Dermis microvascular lymphatic vessel endothelial cell (primary cell): ENCODE measurements at places on chromosomes 13 and 19. TPM values are rescaled to one million over a fixed set of nuclear protein-coding genes. Genes with fewer than 3 reads are reported as not detected.
A peak's percentile ranks its signal among the peaks of the same experiment; 100 is the strongest.

DNA sequence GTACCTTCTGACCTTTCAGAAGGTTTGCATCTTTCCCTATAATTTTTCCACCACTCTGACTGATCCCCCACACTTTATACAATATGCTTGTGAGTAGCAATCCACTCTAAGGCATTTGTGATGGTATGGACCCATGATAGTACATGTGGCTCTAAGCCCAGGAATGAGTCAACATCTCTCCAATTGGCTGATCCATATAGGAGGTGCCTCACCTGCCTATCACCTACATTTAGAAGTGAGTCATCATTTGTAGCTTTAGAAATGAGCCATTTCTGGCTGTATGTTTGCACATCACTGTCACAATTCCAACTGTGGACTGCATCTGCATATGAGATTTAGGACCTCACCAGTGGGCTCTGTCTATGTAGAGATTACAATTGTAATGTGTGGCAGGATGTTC, 133.1 kb upstream of the ZNF91 start:
- DNase-seq, result no peak

The DMRTC2 gene
- total RNA-seq, result not detected in 2 replicates

GRCh38 chr19:31354799-31355664, 5.8 kb upstream of the TSHZ3 start:
- no peak for DNase-seq

The ZNF285 gene
- total RNA-seq, result 1.2 and 1.8 TPM in 2 replicates

- peak; percentile 81 for DNase-seq
Observed at GRCh38 chr19:41298348-41298964, 11.5 kb upstream of the CCDC97 start.

GRCh38 chr19:54633401-54633800, 3.1 kb downstream of the LILRB1 start:
- no peak for DNase-seq

The NANOS3 gene
- total RNA-seq, result 0.25 TPM in 1 of 2 replicates, not detected in the other

The TEX101 gene
- total RNA-seq, result not detected in 2 replicates

The LAIR1 gene
- not detected in 2 replicates for total RNA-seq

The CABP5 gene
- total RNA-seq, result not detected in 2 replicates

- no peak for DNase-seq
Observed at GRCh38 chr13:95457294-95457693, 95.2 kb upstream of the CLDN10 start.

DNA sequence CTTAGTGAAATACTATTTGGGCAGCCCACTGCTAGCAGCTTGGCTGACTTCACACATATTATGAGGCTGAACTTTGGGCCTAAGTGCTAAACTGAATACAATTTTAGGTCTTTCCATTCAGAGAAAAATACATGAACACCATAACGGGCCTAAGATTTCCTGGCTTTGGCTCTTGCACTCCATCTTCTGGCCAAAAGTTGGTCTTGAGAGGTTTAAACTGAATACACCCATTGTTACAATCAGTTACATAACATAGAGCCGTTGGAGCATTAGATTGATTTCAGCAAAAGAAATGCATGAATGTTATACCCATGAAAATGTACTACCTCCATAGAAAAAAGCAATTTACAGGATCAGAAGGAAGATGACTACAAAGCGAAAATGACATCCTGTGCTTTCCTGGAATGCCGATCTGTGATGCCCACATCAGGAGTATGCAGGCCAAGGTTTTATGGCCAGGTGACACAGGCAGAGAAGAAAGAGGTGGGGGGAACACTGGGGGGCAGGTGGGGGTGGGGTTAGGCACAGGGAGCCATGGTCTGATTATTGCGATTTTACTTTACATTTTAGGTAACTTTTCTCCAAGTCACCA, 11.1 kb upstream of the SHISA2 start:
- peak; percentile 48 for DNase-seq

DNA sequence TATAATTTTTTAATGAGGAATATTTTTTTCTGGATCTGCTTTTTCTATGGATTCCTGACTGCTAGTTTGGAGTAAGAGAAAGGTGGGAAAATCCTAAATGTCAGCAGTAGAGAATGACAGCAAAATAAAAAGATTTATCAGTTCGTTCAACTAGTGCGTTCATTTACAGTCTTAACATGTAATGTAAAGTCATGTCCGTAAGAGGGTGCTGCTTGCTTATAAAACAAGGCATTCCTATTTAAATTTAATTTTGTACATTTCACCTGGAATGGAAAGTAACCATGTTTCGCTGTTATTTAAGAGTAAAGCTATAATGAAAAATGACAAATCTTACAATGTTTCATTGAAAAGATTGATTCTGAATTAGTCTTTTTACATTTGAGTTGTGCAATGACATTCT, 76.6 kb downstream of the ZMYM2 start:
- no peak for DNase-seq

The SLC27A1 gene
- total RNA-seq, result 13.2 and 22.4 TPM in 2 replicates

GRCh38 chr19:13066933-13067807, 35.5 kb downstream of the LYL1 start:
- no peak for DNase-seq

GRCh38 chr19:6127716-6128335, 7.6 kb upstream of the ACSBG2 start:
- no peak for DNase-seq

DNA sequence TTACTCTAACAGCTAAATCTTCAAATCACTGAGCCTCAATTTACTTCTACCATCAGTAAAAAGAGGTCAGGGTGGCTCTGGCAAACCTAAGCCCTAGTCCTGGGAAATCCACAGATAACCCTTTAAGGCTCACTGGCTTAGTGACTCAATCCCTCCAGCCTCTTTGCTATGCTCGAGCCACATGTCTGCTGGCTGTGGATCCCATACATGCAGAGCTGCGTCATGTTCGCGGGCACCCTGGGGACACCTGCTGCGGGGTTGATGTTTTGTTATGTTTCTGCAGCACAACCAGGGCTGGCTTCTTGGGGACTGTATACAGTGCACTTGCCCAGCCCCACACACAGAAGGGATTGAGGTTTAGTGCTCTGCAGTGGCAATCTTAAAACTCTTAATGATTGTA, 41.6 kb upstream of the C13orf42 start:
- no peak for DNase-seq

GRCh38 chr19:883661-884211, 9.3 kb downstream of the MED16 start:
- no peak for DNase-seq

DNA sequence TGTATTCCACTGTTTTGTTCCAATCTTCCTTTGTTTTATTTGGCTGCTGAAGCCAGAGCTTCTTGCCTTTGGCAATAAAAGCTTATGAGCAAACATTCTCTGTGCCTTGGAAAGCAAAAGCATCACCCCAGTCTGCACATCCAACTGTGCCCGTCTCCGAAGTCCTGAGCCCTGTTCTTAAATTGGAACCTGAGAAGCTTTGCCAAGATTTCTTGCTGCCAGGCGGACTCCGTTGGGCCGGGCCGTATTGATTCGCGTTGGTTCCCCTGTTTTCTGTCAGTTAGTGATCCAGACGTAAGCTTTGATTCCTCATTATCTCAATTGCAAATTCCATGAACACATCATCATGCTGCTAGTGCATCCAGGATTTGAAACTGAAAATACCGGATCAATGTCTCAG, 793.0 kb downstream of the OLFM4 start:
- no peak for DNase-seq

The HSH2D gene
- total RNA-seq, result not detected in 2 replicates

DNA sequence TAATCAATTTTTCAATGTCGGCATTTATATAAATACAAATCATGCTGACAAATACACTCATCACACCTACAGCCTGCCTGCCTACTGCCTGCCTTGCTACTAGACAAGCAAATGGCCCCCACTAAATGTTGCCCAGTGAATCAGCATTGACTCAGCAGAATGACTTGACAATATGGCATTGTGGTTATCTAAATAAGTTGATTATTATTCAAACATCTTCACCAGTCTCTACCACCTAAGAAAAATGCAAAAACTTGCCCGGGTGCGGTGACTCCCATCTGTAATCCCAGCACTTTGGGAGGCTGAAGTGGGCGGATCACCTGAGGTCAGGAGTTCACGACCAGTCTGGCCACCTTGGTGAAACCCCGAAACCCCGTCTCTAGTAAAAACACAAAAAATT, 296.1 kb downstream of the PCDH9 start:
- no peak for DNase-seq

GRCh38 chr19:13929340-13929739, 8.9 kb downstream of the PODNL1 start:
- DNase-seq, result no peak

GRCh38 chr13:96388598-96388997, 298.7 kb downstream of the HS6ST3 start:
- DNase-seq, result no peak

The IL11 gene
- under 0.01 and 0.13 TPM in 2 replicates for total RNA-seq

DNA sequence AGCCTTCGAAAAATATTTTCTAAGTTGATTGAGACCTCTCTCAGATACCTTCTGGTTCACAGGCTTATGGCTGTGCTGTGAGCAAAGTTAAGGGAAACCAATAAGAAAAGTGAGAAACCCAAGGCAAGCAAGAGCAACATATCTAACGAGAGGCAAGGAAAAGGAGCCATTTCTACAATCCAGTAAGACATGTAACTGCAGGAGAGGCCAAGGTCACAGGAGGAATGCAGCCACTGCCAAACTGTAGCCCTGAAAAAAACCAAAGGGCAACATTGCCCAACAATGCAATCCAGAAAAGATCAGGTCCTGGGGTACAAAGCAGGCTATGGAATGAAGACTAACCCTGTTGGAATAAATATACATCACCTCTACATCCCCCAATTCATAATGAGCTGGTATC, 21.3 kb downstream of the SCGB2B2 start:
- DNase-seq, result no peak

DNA sequence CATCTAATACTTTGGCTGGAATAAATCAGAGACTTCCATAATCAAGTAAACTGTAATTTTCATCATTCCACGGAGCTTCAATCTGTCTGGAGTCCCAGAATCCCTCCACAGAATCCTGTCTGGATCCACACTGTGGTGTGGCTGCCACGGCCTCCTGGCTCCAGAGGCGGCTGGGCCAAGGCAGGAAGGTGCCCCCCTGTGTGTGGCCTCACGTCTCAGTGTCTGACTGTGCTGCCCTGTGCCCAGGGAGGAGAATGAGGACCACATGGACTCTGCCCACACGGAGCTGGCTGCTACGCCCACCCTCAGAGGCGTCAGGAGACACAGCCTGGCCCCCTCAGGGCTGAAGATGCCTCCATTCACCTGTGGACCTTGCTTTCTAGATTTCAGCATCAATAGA, 12.2 kb upstream of the ZNF135 start:
- DNase-seq, result no peak

GRCh38 chr13:71863254-71863865, 3.6 kb downstream of the DACH1 start:
- DNase-seq, result no peak

GRCh38 chr19:16315825-16316505, 8.7 kb upstream of the KLF2 start:
- no peak for DNase-seq
